ENCODE measurements at places on chromosomes 5 and 9. TPM values are rescaled to one million over a fixed set of nuclear protein-coding genes. Genes with fewer than 3 reads are reported as not detected.
A peak's percentile ranks its signal among the peaks of the same experiment; 100 is the strongest.

The TAF11L5 gene
- total RNA-seq = not detected

The PCDHGC3 gene
- 1.2 TPM for total RNA-seq

The PFN3 gene
- total RNA-seq = not detected

The EDIL3 gene
- 0.32 TPM for total RNA-seq

- H3K4me3 ChIP-seq = no peak overlapping the region
- H3K4me1 ChIP-seq = no peaks in the 10 kb centered on the region
- H3K27ac ChIP-seq = no peak overlapping the region
- DNase-seq = no peak
These were observed 593.2 kb downstream of the ELAVL2 start for GRCh38 chr9:23232831-23233230.

DNA sequence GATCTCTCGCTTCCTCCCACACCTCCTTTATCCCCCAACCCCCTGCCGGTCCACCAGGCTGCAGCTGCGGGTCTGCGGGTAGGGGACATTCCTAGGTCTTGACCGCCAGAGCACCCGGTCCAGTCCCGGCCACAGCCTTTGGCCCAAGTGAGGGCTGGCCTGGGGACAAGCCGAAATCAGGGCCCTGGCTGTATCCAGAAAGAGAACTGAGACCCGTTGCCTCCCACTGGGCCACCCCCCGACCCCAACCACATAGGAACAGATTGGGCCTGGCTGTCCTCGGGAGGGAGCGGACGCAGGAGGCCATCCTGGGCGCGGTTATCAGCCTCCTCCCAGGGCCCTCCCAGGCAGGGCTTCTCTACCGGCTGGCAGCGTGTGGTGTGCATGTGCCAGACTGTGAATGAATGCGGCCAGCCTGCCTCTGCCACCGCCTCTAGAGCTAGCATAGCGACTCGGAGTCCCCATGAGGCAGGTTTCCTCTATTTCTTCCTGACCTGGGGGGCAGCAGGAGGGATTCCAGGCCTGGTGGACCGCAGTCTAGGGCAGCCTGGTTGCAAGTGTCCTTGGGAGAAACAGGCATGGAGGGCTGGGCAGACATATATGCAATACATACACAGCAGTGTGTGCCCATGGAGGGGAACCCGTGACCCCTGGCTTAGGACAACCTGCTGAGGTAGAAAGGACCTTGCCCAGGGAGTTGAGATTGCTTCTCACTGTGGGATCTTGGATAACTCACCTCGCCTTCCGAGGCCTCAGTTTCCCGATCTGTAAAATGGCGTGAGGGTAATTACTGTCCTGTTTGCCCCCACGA, 1.2 kb downstream of the N4BP3 start:
- no peaks in the 10 kb centered on the region for H3K36me3 ChIP-seq
- no peaks in the 10 kb centered on the region for H3K27me3 ChIP-seq
- H3K27ac ChIP-seq = peak overlapping the region; percentile 60
- peaks cover 27% of the 10 kb centered on the region for H3K4me1 ChIP-seq

DNA sequence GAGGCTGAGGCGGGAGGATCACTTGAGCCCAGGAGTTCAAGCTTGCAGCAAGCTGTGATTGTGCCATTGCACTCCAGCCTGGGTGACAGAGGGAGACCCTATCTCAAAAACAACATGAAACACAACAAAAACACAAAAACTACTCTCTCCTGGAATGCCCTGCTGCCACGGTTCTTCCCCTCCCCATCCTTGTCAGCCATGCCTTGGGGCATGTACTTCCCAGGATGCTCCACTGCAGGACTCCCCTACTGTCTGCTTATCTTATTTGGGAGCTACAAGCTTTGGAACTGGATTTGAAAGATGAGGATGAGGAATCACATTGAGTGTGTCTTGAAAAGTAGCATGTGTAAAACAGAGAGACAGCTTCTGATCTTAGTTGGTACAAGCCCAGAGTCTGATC, 40.1 kb upstream of the KIAA1958 start:
- H3K27me3 ChIP-seq = no peaks in the 10 kb centered on the region
- H3K4me3 ChIP-seq = no peak overlapping the region
- H3K36me3 ChIP-seq = no peaks in the 10 kb centered on the region
- H3K4me1 ChIP-seq = no peaks in the 10 kb centered on the region
- no peak for DNase-seq
- H3K27ac ChIP-seq = no peak overlapping the region

DNA sequence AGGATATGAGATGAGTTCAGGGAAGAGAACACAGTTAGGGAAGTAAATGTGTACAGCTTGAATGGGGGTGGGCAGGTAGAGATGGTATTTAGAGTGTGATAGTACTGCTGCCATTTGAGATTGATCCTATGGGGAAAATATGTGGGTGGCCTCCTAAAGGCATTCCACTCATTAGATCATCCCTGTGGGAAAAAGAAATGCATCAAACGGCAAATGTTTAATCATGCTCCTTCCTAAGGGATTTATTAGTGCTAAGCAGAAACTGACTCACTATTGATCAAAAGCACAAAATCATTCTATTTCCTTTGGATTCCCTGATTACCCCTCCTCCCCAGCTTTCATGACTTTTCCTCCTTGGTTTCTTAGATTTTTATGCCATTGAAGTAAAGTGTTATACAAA, 36.4 kb upstream of the SMC5 start:
- H3K27me3 ChIP-seq = no peaks in the 10 kb centered on the region
- no peaks in the 10 kb centered on the region for H3K4me1 ChIP-seq
- no peak overlapping the region for H3K4me3 ChIP-seq
- H3K36me3 ChIP-seq = no peaks in the 10 kb centered on the region
- no peak for DNase-seq

Measured in HCT116 (cell line).